SW 1271 (cell line): ENCODE measurements at places on chromosomes 1 and 21.

DNA sequence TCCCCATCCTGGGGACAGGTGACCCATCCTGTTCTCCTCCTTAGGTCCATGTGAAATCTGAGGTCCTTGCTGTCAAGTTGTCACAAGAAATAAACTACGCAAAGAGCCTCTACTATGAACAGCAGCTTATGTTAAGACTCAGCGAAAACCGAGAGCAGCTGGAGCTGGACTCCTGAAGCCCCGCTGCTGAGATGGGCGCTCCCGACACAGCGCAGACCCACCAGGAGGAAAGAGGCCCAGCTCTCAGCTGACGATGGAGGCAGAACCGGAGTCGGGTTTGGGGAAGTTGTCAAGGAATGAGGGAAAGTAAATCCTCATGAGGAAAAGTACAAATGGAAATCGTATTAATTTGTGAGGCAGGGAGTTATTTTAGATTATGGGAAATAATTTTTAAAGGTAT, 109.2 kb downstream of the DHRS3 start:
- DNase-seq, result no peak

- DNase-seq, result peak; percentile 90
Measured at GRCh38 chr1:19715334-19716203, 50.9 kb downstream of the HTR6 start.

DNA sequence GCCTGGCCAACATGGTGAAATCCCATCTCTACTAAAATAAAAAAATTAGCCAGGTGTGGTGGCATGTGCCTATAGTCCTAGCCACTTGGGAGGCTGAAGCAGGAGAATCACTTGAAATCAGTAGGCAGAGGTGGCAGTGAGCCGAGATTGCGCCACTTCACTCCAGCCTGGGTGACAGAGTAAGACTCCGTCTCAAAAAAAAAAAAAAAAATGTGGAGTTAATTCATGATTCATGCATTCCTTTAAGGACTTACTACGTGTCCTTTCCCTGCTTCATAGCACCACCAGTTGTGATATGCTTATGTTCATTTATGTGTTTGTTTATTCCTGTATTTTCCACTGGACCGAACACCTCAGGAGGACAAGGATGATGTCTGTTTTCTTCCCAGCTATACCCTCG, 12.7 kb upstream of the PRELP start:
- DNase-seq, result no peak

GRCh38 chr1:163670989-163671757, 349.4 kb downstream of the NUF2 start:
- DNase-seq, result no peak

DNA sequence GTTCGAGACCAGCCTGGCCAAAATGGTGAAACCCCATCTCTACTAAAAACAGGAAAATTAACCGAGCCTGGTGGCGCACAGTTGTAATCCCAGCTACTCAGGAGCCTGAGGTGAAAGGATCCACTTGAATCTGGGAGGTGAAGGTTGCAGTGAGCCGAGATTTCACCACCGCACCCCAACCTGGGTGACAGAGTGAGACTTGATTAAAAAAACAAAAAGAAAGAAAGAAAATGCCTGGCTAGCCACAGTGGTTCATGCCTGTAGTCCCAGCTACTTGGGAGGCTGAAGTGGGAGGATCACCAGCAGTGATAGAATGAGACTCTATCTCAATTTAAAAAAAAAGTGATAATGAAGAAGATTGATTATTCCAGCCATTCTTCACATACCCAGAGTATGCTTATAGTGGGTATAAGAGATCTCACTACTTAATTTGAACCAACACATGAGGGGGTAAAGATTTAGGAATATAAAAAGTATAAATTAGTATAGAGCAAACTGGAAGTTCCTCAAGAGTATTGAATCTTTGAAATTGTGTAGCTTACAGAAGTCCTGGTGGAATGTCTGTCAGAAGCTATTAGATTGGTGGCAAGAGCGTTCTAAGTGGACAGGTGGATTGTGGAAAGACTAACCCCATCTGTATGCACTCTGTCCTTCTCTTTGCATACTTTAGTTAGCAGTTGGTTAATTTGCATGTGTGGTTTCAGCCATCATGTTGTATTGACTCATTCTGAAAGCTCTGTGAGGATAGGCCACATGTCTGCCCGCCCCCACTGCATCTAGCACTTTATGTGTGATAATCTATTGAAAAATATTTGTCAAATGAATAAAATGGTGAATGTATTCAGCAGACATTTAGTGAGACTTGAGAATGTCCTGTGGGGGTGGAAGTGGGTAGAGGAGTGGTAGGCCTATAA, 25.0 kb downstream of the RLF start:
- no peak for DNase-seq

GRCh38 chr1:44031252-44032169, at the start of gene SLC6A9:
SLC6A9 (minus strand) TSS chr1:44031462; CDS start chr1:44024277, 7,185 bp downstream.
- DNase-seq, result peak; percentile 17

DNA sequence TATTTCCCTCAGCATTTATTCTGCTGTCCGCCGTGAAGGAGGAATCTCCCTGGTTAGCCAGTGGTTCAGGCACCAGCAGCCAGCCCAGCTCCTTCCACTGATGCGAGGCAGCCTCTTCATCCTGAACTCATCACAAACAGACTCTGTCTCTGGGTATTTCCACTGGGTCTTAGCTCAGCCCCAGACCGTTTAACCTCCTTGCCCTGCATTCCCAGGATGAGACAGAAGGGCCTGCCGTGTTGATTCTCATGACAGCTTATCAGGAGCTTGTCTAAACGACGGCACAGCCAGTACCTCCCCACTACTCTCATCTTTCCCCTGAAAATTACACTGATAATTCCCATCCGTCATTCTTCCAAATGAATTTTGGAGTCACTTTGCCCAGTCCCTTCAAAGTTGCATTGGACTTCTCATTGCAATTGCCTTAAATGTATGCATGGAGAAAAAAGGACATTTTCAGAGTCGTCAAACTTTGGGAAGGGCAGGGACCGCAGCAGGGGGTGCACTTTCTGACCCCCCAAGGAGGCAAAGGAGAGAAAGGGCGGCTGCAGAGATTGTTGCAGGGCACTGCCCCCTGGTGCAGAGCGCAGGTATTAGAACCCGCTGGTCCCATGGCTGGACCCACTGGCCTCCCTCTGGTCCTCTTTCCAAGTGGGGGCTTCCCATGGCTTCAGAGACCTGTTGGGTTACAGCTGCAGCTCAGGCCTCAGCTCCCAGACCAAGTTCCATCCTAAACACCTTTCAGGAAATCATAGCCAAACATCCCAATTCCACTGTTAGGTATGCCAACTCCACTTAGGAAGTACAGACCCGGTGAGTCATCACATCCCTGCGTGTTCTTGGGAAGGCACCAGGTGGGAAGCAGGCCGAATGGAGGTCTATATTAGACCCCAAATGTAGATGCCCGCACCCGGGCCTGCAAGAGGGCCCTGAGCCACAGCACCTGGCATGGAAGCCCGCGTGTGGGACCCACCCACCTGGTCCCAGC, 3.7 kb upstream of the MEGF6 start:
- DNase-seq, result no peak

- no peak for DNase-seq
Measured at GRCh38 chr21:16072737-16073136, 343.0 kb downstream of the USP25 start.

DNA sequence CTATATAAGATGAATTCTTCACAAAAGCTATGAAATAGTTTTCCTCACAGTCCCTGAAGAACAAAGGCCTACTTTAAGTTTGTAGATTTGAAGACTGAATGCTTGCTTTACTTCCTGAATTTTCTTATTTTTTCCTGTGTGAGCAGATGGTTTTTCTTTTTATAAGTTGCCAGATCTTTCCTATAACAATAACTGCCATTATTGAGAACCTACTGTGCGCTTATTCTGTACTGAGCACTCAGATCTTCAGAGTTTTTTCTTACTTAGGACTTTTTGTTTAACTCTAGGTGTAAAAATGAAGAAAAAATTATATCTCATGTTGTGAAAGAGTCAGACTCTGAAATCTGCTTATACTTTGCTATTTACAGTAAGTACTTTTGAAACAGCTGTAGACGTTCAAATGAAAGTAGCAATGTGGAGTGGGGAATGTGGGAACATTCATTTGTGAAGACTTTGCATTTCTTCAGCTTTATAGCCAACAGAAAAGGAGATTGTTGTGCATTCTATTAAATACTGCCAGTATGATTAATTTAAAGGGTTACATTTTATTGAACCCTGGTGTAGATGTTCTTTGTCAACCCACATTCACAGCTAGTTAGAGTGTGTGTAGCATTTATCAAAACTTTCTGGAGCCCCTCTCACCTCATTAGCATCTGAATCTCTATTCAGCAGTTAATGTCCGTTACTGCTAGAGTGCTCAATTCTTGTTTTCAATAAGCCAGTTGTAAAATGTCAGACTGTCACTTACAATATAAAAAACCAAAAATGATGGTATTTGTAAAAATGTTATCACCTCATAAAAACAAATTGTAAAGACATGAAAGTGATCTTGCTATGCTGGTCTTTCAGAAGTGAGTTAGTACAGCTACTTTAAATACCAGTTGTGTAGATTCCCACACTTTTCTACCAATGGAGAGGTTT, 29.0 kb downstream of the NFIA start:
- no peak for DNase-seq

- DNase-seq, result no peak
Measured at GRCh38 chr21:45386336-45386727, 18.6 kb upstream of the COL18A1 start.
